ENCODE measurements at places on chromosomes 12 and 14.

GRCh38 chr14:36664322-36665193 is 2.9 kb downstream of the PAX9 start:
- DNase-seq, result no peak

- DNase-seq, result no peak
These were observed 344.9 kb downstream of the FSCB start for GRCh38 chr14:44162197-44162596.

DNA sequence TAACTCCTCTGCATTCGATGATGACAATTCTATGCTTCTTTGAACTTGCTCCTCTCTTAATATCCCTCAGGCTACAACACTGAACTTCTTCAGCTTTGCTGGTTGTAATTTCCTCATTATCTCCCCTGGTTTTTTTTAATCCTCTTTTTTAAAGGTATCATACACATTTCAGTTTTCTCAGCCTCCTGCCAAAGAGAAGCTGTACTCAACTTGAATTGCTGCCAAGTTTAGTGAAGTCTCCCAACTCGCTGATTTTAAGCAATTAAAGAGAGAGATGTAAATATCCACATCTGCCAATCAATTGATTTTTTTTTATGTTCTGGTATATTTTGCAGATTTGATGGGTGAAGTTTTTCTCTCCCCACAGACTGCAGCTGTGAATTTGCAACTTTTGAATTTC is 817.8 kb downstream of the GALC start:
- DNase-seq, result no peak

GRCh38 chr12:77625441-77625840 is 205.3 kb upstream of the NAV3 start:
- peak; percentile 20 for DNase-seq

All from brain pericyte (primary cell).